ENCODE measurements at places on chromosomes 11 and 22.

GRCh38 chr11:131886201-131886600 lies 515.8 kb downstream of the NTM start:
- no peak for DNase-seq

DNA sequence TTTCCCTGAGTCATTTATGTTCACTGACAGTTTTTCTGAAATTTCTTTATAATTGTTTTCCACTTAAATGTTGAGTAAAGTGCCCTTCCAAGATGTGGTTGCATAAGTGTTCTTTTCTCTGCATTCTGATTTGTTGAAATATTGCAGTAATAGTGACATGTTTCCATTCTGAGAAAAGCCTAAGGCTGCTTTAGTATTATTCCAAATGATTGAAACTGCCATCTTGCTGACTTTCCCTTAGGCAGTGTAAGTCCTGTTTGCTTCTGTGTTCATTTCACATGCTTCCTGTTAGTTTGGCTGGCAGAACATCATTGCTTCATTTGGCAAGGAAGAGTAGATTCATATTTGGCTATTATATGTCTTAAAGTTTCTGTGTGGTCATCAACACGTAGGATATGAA lies 146.5 kb downstream of the ELP4 start:
- DNase-seq: no peak

DNA sequence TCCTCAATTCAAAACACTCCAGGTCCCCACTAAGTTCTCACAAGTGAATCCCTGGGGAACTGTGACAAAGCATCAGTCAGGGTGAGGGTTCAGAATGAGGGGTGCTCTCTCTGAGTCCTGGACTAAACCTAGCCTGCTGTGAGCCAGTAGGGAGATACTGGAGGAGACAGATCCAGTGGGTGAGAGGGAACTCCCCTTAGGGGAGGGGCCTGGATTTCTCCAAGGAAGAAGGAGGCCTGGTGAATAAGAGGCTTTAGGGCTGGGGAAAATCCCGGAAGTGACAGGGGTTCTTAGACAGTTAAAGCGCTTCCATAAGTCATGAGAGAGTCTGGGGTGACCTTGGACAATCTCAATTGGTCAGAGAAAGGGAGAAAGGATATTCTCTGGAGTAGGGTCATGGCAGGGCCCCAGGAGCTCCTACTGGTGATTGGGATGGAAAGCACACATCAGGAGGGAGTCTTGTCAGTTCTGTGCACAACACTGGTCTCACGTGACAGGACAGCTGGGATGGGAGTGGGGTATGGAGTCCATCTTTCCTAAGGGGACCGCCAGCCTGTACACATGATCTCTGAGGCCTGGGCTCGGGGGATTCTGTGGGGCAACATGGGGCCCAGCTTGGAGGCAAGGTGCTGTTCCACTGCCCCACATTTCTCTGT lies 1.5 kb downstream of the TBC1D10A start:
- no peak for DNase-seq

- DNase-seq: no peak
Measured at GRCh38 chr11:9884601-9885000, 220.7 kb downstream of the SWAP70 start.
